ENCODE measurements at places on chromosomes 12 and 14.

GRCh38 chr12:106269150-106269771 lies 21.4 kb upstream of the CKAP4 start:
- DNase-seq = no peak

- no peak for DNase-seq
Measured at GRCh38 chr14:92451245-92451644, 62.3 kb upstream of the RIN3 start.

DNA sequence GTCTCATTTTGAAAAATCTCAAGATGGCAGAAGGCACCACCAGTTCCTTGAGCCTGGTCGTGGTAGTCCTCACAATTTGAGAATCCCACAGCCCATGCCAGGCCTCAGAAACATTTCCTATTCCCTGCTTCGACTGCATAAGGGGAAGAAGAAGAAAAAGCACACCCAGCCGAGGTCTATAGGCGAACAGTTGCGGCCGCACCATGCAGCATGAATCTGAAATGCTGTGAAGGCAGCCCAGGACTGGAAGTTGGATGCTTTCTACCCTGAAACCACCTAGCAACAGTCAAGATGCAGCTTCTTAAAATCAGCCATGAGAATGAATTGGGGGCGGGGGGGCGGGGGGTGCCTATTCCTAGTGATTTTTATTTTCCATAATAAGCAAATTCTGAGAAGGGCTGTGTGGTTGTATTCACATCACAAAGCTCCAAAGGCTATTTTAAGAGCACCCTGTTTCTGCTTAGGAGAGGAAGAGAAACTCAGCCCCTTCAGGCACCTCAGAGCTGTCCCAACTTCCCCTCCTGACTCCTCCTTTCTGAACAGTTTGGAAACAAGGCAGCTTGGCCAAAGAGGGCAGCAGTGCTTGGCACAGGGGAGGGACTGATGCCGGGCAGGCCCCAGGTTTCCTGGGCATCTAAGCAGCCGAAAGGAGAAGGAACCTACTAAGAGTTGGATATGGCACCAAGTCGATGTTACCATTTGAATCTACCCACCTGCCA lies 172.5 kb upstream of the FOXN3 start:
- no peak for DNase-seq

DNA sequence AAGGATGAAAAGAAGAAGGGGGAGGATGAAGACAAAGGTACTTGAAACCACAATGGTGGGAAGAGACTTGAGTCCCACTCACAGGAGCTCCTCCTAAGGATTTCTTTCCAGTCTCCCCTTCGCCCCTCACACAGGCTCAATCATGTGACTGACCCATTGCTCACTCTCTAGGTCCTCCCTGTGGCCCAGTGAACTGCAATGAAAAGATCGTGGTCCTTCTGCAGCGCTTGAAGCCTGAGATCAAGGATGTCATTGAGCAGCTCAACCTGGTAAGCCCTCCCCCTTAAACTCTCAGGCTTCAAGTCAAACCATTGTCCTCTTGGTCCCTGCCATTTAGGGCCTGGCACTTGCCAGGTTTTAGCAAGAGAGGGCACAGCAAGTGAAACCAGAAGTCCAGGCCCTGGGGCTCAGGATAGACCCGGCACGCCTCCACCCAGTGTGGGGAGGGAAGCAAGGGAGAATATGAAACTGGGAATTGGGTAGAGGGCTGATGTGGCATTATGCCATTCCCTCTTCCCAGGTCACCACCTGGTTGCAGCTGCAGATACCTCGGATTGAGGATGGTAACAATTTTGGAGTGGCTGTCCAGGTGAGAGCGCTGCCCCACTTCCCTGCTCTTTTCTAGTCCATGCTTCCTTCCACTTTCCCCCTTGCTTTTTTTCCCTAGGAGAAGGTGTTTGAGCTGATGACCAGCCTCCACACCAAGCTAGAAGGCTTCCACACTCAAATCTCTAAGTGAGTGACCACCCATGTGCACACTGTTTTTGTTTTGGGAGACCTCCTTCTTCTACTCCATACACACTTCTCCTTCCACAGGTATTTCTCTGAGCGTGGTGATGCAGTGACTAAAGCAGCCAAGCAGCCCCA lies 1.8 kb downstream of the PSME1 start:
- no peak for DNase-seq

- DNase-seq = no peak
Measured at GRCh38 chr12:78494911-78495310, 369.7 kb upstream of the SYT1 start.

GRCh38 chr12:92539110-92539749 lies 163.6 kb upstream of the PLEKHG7 start:
- DNase-seq = no peak

DNA sequence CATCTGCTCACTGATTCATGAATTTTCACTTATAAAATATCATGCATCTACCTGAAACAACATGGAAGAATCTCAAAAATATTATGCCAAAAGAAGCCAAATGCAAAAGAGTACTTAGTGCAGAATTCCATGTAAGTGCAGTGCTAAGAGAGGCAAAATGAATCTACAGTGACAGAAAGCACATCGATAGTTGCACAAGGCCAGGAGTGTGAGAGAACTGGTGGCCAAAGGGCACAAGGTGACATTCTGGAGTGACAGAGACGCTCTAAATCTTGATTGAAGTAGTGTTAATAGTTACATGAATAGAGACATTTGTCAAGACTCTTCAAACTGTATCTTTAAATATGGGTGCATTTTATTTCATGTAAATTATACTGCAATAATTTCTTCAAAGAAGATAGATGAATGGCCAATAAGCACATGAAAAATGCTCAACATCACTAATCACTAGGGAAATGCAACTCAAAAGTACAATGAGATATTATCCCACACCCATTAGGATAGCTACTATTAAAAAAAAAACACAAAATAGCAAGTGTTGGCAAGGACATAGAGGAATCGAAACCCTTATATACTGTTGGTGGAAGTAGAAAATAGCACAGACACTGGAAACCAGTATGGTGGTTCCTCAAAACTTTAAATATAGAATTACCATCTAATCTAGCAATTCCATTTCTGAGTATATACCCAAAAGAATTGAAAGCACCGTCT lies 71.7 kb upstream of the KICS2 start:
- DNase-seq = no peak

DNA sequence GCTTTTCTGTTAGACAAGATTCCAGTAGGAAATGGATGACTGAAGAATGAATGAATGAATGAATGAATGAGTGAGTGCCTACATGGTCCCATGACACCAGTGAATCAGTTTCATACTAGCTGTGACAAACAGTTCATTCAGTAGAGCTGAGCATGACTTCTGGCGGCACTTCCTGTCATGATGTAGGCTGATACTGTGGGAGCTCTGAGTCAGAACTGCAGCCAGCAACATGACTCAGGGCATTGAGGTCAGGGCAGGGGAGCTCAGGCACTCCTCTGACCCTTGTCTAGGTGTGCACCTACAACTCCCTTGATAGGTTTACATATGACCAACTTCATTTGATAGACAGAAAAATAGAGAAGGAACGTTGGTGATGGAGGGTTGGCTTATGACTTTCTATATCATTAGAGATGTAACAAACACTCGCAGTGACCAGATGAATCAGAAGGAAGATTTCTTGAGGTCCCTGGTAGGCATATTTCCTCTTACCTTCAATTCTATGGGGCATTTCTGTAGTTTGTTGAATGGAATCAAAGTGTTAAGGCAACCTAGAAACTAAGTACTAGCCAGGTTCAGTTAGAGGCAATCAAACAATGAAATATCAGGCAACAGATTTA lies 139.3 kb upstream of the ARHGAP5 start:
- peak; percentile 35 for DNase-seq

DNA sequence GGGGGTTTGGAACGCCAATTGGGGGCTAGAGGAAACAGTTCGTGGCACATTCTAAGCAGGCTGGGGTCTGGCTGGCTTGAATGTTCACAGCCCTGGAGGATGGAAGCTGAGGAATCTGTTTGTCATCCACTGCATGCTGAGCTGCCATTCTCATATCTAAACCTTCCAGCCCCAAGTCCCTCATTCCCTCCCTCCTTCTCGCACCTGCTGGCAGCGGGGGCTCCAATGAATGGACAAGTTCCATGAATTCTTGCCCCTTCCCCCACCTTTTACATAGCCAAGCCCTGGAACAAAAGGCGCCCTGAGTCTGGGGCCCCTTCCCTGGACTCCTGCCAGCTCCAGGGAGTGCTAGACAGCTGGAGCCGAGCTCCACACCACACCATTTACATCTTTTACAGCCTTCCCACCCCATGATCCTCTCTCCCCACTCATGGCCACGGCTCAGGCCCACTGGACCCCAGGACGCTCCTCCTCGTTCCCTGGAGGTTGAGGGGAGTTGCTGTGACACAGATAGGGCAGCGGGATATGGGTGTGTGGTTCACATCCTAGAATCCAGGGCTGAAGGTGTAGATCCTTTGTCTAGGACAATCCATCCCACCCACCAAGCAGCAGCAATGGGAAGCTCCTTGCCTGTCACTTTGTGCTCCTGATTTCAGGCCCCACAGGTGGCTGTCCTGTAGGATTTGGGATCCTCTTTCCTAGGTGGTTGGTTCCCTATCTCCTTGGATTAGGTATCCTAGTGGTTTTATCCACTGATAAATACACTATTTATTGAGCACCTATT lies 21.7 kb upstream of the VRTN start:
- DNase-seq = peak; percentile 29

DNA sequence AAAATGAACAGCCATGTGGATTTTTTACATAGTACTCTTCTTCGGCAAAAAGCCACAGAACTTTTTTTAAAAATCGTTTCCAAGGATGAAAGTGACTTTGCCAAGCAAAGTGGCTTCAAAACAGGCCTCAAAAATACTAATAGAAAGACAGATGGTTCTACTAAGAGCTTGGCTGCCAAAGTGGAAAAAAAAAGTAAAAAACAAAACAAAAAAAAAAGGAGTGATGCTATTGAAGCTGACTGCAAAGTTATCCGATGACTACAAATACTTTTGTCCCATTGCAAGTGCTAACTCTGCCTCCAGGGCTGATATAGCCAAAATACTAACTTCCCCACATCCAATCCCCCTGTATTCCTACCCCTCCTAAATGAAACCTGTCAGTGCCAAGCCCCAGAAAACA lies 277.6 kb downstream of the SOX5 start:
- DNase-seq = no peak

DNA sequence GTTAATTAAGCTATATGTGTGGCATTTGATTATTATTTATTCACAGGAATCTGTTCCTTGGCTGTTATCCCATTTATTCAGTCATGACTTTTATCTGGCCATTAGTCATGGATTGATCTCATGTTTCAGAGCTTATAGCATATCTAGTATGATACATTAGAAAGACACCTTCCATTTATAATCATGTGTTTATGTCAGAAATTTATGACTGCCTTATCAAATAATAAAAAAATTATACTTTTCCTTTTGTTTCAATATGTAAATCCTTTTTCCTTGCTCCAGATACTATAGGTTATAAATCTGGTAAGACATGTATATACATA lies 248.0 kb upstream of the PDE3A start:
- DNase-seq = no peak

DNA sequence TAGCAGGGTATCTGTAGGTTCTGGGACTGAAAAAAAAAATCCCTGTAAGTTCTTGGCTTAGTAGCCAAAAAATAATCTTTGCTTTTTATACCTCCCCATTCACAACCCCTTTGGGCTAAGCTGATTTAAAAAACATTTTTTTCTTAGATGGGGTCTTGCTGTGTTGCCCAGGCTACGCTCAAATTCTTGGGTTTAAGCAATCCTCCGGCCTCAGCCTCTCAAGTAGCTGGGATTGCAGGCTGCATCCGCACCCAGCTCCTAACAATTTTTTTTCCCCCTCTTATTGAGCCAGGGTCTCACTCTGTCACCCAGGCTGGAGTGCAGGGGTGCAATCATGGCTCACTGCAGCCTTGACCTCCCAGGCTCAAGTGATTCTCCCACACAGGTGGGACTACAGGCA lies 9.1 kb upstream of the ISM2 start:
- no peak for DNase-seq

GRCh38 chr12:58529897-58530741 lies 390.2 kb downstream of the LRIG3 start:
- no peak for DNase-seq

DNA sequence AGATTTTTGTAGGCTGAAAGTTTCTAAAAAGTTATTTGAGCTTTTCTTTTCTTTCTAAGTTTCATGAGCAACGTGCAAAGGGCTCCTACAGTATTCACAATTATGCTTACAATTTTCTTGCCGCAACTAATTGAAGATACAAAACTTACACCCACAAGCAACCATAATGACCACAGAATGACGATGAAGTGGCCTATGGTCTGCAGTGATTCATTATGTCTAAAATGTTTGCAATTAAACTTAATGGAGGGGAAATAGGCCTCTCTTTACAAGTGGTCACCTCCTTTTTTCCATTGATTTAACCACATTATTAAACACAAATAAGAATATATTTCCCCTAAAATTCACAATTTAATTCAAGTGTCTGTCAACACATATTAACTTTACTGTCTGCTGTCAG lies 732.6 kb upstream of the FLRT2 start:
- no peak for DNase-seq

DNA sequence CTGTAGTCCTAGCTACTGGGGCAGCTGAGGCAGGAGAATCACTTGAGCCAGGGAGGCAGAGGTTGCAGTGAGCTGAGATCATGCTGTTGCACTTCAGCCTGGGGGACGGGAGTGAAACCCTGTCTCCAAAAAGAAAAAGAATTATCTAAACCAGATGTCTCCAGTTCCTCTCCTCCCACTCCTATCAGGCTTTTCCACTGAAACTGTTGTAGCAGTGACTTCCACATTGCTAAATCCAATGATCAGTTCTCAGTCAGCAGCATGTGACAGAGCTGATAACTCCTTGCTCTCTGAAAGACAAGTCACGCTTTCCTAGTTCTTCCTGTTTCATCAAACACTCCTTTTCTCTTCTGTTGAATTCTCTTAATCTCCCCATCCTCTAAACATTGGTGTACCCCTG lies 8.6 kb downstream of the SLC38A6 start:
- no peak for DNase-seq

DNA sequence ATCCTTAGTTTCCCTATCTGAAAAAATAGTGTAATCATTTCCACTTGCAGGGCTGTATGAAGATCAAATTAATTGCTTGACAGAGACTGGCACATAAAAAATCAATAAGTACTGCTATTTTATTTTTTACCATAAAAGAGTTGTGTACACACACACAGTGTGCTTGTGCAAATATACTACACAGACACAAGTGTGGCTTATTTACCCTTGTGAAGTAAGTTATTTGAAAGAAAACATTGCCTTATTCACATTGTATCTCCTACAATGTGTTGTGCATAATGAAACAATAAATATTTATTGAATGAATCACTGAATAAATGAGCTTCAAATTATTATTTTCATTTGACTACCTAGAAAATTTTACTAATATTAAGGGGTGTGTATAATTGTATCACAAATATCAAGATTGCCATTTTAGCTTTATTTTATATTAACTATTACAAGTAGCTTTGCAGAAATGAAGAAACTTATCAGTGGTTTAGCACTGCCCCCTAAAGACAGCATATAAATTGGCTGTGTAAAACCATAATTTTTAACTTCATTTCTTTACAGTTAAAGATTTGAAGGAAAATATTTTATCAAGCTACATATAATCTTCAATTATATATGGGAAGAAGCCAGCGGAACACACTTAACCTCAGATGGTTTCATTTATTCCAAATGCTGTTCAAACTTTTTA lies 11.3 kb downstream of the GARIN6 start:
- no peak for DNase-seq

Measured in BE2C (cell line).